Kidney epithelial cell (primary cell): ENCODE measurements at places on chromosomes 1 and 21.

DNA sequence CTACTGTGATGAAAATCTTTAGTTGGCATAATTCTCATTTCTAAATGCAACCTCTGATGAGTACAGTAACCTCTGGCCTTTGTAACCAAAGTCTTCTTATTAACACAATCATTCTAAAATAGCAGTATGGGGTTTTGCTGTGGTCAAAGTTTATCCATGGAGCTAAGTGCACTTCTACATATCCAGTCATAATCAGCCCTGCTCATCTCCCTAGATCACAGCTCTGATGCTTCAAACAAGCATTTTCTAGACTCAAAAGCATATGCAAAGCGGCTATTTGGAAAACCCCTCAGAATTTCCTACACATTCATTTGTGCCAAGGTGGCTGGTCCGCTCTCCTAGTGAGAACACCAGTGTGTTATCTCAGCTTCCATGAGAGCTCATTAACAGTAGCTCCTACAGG, 418.6 kb downstream of the MRPL39 start:
- DNase-seq = no peak

DNA sequence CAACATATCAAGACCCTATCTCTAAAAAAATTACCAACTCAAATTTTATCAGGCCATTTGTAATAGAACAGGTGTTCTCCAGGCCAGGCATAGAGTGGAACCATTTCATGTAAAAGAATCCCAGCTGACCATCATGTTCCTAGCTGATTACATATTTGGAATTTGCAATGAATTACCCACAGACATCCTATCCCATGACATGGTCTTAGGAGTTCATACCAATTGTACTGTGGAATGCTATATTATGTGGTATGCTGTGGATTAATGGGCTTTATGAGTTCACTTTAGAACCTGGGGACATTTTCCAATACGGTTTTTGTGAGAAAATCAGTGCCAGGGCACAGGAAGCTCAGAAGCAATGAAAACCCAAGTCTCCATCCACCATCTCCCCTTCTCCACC, 110.3 kb downstream of the ZNF281 start:
- no peak for DNase-seq

DNA sequence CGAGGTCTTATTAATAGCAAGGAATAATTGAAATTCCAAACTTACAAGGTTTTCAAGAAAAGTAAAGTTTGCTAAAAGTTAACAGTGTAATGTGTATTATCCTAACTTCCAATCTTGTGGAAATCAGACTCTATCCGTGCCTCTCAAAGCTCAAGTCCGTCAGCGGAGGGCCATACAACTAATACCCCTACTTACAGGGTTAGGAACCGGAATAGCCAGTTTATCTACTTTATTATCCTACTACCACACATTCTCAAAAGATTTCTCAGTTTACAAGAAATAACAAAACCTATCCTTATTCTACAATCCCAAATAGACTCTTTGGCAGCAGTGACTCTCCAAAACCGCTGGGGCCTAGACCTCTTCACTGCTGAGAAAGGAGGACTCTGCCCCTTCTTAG, 457.8 kb downstream of the PTPRC start:
- no peak for DNase-seq

GRCh38 chr1:97797403-97798183, 123.2 kb downstream of the DPYD start:
- DNase-seq = no peak

DNA sequence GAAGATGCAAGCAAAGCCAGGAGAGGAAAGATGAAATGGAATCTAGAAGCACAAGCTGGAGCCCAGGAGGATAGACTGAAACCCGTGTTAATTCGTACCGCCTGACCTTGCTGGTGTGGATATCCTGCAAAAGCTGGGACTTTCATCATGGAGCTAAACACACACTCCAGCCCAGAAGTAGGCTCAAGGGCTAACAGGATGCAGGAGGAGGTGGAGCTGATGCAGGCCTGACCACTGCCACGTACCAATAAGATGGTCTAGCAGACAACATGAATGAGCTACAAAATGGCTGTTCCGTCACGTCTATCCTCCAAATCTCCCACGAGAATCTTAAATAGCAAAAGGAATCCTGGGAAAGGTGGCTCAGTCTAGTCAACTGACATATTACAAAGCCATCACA, 270.3 kb downstream of the SDCCAG8 start:
- DNase-seq = no peak

- no peak for DNase-seq
Measured at GRCh38 chr1:35702508-35702907, 16.2 kb downstream of the C1orf216 start.

GRCh38 chr1:178931858-178932551, 61.1 kb upstream of the ANGPTL1 start:
- DNase-seq = no peak

GRCh38 chr1:211566431-211567025, 12.4 kb downstream of the SLC30A1 start:
- DNase-seq = no peak

DNA sequence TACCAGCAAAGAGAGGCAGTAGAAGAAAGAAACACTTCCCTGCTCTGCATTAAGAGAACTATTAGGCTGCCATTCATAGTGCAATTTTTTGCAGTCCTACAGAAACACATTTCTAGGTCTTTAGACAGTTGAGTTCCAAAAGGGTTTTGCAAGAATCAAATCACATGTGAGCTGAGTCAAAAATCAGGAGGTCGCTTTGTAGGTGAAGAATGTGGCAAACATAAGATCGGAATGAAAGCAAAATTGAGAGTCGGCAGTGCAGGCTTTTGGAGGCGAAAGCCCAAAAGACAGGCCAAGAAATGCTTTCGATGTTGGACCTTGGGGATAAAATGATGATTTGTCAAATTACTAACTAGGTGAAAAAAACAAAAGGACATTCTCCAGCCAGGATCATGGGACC, 213.5 kb upstream of the NRIP1 start:
- no peak for DNase-seq

DNA sequence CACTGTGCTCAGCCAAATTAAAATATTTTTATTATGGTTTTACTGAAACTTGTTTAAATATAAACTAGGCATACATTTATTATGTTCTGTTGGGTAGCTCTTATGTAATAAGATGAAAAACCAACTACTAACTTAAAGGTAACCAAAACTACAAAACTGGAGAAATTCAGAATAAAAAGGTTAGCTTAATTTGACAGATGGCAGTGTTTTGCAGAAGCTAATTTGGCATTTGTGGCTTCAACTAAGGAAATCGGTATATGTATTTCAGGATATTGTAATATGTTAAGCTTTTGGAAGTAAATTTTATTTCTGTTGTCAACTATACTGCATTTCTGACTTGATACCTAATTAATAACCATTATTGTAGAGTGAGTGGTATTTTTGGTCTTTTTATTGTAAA, 18.8 kb downstream of the USP25 start:
- no peak for DNase-seq

DNA sequence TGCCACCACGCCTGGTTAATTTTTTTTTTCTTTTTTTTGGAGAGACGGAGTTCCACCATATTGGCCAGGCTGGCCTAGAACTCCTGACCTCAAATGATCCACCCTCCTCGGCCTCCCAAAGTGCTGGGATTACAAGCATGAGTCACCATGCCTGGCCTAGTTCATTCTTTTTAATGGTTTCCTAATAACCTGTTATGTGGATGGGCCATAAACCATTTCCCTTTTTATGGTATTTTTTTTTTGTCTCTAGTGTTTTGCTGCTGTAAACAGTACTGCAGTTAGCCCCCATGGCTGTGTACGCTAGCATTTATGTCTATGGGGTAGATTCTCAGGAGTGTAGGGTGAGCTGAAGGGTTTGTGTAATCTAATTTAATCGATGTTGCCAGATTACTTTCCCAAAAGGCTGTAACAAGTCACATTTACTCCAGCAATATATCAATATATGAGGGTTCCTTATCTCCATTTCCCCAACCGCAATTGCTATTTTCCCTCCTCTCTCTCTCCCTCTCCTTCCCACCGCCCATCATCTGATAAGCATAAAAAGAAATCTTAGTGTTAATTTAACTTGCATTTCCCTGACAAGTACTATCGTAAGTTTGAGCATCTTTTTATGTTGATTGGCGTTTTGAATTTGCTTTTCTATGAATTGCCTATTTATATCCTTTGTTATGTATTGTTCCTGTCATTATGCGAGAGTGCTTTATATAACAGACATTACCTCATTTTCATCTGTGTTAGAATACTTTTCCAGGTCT, 28.7 kb downstream of the RCSD1 start:
- no peak for DNase-seq

GRCh38 chr21:40952551-40953323, 105.8 kb upstream of the DSCAM start:
- no peak for DNase-seq

GRCh38 chr1:184527402-184527801, 140.6 kb downstream of the C1orf21 start:
- DNase-seq = no peak

- no peak for DNase-seq
Measured at GRCh38 chr1:19496527-19496874, 11.2 kb upstream of the CAPZB start.

GRCh38 chr1:23790696-23791515, at the start of gene LYPLA2:
TSS of gene LYPLA2 (plus strand) at chr1:23791145. CDS start at chr1:23792683, 1,538 bp downstream.
- no peak for DNase-seq

DNA sequence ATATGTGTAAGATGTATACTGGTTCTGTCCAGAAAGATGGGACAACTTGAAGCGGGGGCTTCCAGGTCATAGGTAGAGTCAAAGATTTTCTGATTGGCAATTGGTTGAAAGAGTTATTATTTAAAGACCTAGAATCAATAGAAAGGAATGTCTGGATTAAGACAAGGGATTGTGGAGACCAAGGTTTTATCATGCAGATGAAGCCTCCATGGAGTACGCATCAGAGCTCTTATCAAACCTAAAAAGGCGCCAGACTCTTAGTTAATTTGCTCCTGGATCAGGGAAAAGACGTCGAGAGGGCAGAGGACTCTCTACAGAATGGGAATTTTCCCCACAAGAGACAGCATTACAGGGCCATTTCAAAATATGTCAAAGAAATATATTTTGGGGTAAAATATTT, 23.7 kb upstream of the ETV3 start:
- no peak for DNase-seq

DNA sequence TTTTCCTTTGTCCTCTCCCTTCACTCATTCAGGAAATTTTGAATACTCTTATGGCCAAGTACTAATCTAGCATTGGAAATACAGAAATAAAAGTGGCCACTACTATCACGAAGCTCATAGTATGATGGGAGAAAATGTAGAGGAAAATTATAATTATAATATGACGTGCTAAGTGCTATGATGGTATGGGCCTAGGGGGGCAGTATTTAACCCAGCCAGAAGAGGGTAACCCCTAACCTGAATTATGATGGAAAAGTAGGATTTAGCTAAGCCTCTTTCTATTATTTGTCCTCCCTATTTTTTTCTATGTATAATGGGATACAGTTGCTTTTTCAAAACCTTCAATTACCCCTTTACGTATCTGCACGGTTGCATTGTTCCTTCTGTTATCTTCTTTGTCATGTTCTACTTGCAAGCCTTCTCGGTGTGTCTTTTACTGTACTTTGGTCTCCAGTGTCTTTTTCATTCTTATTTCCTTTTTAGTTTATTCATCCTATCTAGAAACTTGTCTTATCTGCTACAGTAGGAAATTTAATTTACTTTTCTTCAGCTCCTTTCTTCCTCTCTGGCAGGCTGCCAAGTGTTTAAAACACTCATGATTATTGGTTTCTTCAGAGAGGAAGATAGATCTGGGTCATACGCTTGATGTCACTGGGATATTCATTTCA, 88.8 kb upstream of the GPR52 start:
- DNase-seq = no peak

- no peak for DNase-seq
Measured at GRCh38 chr1:54567961-54568360, 19.9 kb downstream of the ACOT11 start.

DNA sequence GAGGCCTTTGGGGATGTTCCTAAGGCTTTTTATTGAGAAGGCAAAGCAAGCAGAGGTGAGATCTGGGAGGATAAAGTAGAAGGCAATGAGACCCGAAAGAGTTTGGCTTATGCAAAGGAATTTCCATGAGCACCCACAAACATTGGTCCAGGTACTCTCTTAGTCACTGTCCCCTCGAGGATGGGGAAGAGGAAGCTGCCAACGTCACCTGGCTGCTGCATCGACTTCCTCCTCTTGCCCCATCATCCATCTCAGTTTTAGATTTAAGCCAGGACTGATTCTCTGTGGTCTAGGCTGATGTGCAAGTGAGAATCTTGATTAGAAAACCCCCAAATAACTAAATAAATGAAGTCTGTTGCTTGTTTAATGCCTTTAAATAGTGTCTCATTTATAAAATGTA, 28.7 kb downstream of the RUNX1 start:
- no peak for DNase-seq

- no peak for DNase-seq
Measured at GRCh38 chr1:5888606-5889211, 103.5 kb downstream of the NPHP4 start.

- no peak for DNase-seq
Measured at GRCh38 chr1:242318140-242318539, 206.4 kb downstream of the PLD5 start.
